A673 (cell line): ENCODE measurements at places on chromosomes 11 and 22.

DNA sequence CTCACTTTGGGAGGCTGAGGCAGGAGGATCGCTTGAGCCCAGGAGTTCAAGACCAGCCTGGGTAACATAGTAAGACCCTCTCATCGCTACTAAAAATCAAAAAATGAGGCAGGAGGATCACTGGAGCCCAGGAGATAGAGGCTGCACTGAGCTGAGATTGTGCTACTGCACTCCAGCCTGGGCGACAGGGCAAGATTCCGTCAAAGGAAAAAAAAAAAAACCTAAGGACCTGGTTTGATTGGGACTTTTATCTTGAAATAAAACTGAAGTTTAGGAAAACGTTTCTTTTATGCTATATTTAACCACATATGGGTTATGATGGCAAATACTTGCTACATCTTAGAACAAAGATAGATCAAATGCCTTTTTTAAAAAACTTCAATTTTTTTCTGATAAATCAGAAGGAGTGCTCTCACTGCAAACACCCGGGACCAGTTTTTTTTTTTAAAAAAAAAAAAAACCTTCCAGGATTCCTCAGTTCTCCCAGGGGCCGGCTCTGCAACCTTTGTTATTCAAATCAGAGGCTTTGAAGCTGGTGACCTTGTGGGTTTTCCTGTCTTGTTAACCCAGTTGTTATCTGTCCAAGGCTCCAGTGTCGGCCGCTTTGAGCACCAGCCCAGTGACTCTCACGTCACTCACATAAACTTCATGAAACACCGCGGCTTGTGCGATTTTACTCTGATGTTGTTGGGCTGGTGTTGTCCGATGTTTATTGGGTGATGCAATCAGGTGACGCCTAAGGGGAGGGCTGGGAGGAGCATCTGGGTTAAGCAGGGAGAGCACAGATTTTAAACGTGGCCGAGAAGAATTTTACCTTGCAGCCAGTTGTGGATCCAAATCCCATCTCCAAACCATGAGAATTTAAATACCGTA, 24.7 kb upstream of the SLC22A12 start:
- peak; percentile 88 for DNase-seq

GRCh38 chr11:134149371-134149770, 74.4 kb downstream of the NCAPD3 start:
- no peak for DNase-seq

GRCh38 chr22:37559901-37560607, at the start of gene CDC42EP1:
Gene CDC42EP1 (plus strand): TSS chr22:37560480. CDS start chr22:37566350, 5,870 bp downstream.
- DNase-seq = no peak

DNA sequence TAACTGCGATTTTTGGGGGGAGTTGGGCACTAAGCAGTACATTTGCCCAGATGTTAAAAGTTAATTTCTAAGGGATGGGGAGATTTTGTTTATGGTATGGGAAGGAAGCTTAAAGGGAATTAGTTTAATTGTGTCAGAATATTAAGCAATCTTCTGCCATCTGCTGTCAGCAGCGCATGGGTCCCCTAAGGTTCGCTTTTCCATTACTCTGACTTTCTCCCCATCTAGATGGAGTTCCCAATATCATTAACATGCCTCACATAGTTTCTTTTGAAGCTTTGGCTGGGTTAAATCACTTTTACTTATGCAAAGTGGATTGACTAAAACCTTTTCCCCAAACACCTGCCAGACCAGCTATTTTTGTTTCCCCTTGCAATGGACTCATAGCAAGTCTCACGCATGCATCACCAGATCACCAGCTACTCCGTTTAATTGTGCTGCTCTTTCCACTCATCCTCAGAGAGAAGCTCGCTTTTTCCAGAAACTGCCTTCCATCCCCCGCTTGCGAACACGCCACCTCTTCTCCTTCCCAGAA, 172.7 kb downstream of the FAT3 start:
- DNase-seq = no peak

DNA sequence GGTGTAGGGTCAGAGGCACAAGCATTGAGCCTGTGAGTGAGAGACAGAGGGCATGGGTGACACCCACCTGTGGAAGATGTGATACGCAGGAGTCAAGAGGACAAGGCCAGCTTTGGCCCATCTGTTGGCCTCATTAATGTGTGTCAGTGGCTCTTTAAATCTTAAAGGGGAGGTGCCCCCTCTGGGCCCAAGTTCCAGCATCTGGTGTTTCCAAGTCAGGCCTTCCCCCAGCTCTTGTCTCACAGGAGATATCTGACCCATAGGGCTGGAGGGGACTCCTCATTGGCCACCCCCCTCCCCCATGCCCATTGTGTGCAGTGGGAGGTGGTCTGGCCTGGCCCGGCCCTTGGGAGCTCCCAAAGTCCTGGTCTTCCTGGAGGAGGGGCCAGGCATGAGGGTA, 8.9 kb downstream of the KCNK7 start:
- DNase-seq = no peak

DNA sequence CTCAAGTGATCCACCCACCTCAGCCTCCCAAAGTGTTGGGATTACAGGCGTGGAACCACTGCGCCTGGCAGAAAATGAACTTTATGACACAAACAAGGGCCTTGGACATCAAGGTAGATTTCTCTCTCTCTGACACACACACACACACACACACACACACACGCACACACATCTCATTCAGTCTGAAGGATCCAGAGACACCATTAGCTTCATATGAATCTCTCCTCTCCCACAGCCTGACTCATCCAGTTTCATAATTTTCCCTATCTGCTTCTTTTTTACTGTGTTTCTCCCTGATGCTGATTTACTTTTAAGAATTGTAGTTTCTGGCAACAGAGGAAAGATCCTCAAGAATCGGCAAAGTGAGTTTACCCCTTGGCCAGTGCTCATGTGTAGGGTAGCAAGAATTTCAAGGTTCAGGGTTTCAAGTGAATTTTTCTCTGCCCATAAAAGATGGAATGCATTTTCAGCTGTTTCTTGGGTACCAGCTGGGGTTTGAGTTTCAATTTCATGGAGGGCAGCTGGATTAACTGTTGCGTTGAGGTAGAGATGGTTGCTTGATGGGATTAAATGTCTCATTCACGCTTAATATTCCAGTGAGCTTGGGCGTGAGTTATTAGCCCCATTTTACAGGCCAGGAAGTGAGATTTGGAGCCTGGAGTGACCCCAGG, 3.5 kb downstream of the MYO18B start:
- no peak for DNase-seq

DNA sequence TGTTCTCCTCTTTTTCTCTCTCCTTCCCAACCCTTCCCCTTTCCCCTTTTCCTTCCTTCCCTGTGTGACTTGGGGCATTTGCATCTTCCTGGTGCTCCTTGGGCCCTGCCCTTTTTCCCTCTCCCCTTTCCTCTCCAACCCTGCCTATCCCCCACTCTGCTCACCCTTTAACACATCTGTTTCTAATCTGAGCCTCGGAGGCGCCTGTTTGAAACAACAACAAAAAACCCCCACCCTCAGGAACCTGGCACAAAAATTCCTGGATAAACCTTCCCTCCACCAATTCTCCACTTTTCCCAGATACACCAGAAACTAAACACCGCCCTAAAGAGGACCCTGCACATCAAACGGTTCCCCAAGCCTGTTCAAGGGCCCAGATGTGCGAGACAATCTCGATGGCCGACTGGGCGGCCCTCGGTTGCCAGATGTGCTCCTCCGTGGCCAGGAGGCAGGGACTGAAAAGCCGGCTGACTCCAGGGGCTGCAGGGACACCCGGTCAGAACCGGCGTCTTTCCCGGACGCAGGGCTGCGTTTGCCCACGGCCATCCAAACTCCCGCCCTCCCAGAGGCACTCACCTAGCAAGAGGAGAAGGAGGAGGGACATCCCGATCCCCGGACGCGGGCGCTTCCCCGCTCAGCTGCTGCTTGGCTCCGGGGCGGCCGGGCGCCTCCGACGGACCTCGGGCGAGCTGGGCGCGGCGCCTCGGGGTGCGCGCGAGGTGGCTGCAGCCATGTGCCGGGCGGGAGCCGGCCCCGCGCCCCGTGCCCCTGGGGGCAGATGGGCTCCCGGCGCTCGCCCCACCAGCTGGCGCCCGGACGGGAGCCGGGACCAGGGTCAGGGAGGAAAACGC, 486 bp downstream of the CLMP start:
- DNase-seq = peak; percentile 56

GRCh38 chr22:27283714-27284113, 517.8 kb downstream of the MN1 start:
- no peak for DNase-seq

- DNase-seq = no peak
These were observed 471.5 kb upstream of the API5 start for GRCh38 chr11:42840176-42840829.

- no peak for DNase-seq
These were observed 52.4 kb downstream of the SYT13 start for GRCh38 chr11:45233804-45234170.

GRCh38 chr22:29861672-29862297, 21.2 kb upstream of the MTMR3 start:
- no peak for DNase-seq

DNA sequence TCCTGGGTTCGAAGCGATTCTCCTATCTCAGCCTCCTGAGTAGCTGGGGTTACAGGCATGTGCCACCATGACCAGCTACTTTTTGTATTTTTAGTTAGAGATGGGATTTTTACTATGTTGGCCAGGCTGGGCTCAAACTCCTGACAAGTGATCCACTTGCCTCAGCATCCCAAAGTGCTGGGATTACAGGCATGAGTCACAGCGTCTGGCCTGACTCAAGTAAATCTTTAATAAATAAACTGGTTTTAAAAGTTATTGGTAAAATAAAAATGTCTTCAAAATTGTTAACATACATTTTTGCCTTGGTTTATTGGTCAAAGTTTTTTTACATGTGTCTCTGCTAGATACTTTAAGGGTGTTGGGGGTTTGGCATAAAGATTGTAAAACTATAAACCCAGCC, 7.3 kb upstream of the PES1 start:
- no peak for DNase-seq

GRCh38 chr11:70032943-70033710, 45.0 kb upstream of the ANO1 start:
- no peak for DNase-seq

DNA sequence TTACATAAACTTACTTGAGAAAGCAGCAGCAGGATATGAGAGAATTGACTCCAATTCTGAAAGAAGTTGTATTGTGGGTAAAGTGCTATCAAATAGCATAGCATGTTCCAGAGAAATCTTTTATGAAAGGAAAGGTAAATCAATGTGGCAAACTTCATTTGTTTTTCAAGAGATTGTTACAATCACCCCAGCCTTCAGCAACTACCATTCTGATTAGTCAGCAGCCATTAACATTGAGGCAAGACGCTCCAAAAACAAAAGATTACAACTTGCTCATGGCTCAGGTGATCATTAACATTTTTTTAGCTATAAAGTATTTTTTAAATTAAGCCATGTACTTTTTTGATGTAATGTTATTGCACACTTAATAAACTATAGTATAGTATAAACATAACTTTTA, 357.2 kb downstream of the TMEM135 start:
- DNase-seq = no peak

DNA sequence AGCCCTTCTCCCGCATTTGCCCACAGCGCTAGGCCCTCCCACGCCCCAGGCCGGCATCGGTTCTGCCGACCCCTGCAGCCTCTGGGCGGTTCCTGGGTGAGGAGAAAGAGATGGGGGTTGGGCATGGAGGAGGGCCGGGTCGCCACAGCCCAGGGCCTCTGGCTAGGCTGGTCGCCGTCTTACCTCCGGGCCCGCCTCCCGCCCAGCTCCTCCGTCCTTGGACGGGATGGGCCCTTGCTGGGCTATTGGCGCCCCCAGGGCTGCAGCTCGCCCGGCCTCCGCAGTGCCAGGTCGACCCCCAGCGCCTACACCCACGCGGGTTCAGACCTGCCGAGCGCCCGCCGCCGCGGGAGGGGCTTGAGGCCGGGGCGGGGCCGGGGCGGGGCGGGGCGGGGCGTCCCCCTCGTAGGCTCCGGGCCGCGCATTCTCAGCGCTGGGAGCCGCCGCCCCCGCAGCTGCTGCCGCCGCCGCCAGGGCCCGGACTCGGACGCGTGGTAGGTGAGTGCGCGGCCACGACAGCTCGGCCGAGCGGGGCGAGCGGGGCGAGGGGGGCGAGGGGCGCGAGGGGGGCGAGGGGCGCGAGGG, at the start of gene CD151:
Gene CD151, plus strand, starts transcription at position 424 of the 585 bp plus-strand sequence. CDS start 3,118 bp downstream, outside the sequence.
- peak; percentile 70 for DNase-seq

GRCh38 chr11:65802841-65803240, 16.0 kb downstream of the OVOL1 start:
- DNase-seq = no peak

GRCh38 chr11:17230867-17231851, 23.4 kb upstream of the PIK3C2A start:
- DNase-seq = no peak

DNA sequence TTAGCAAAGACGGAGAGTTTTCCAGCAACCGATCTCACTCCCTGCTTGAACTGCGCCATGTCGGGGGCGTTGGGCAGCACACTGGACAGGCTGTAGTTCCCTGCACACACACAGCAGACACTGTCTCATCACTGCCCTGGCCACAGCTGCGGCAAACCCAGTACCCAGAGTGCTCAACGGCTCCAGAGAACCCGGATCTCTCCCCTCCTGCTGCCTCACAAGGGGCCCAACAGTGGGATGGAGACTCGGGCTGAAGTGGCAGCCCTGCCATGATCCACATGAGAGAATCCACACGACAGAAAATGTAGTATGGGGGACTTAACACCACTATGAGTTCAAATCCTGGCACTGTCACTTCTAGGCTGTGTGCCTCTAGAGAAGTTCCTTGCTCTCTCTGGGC, 58.0 kb downstream of the ARFGAP3 start:
- no peak for DNase-seq

DNA sequence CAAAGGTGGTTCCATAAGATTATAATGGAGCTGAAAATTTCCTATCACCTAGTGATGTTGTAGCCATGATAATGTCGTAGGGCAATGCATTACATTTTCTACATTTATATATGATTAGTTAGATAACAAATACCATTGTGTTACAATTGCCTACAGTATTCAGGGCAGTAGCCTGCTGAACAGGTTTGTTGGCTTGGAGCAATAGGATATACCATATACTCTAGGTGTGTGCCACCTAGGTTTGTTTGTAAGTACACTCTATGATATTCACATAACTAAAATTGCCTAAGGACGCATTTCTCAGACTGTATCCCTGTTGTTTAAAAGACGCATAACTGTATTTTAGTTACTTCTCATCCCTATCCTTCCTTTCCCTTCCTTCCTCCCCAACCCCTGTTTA, 13.6 kb downstream of the PLEKHB1 start:
- no peak for DNase-seq

- no peak for DNase-seq
These were observed 85.9 kb upstream of the SNX19 start for GRCh38 chr11:131002145-131002544.

DNA sequence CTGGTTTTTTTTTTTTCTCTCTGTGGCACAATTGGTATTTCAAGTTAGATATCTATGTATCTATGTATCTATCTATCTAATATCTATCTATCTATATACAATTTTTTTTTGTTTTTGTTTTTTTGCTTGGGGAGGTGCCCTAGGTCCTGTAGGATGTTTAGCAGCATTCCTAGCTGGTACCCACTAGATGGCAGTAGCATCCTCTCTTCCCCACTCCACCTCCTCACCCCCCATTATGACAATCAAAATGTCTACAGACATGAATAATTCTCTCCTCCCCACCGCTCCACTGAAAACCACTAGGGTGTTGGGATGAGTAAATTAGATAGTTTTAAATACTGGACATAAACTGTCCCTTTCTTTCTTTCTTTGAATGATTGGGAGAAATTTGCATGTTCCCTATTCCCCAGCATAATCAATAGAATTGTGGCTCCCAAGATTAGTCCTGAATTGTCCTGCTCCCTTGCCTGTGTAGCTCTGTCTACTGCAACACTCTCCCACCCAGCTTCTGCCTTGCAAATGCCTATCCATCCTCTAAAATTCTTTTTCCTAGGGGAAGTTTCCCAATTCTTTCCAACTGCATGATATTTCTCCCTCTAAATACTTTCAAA, 1152.4 kb downstream of the LRRC4C start:
- DNase-seq = peak; percentile 87
